ENCODE measurements at places on chromosomes 13 and 19.

DNA sequence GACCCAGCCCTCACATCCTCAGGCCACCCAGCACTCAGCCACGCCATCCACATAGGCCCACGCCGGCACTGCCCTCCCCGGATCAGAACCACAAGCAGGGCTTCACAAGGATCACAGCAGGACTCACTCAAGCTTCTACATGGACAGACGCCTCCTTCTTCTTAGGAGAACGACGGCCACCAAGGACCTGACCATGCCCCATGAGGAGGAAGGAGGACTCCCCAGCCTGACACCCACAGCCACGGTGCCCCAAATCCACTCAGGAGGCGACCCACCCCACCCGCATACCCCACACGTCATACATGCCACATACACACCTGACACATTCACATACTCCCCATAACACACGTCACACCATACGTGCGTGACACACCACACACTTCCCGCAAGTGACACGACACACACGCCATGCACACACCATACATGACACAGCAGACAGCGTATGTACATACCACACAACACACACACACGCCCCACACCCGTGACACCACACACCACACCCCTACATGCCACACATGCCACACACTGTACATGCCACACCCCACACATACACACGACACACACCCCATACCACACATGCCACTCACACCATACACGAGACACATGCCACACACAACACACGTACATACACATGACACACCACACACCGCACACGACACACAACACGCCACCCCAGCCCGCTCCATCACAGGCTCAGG lies 50.4 kb downstream of the MLLT1 start:
- no peak for DNase-seq

DNA sequence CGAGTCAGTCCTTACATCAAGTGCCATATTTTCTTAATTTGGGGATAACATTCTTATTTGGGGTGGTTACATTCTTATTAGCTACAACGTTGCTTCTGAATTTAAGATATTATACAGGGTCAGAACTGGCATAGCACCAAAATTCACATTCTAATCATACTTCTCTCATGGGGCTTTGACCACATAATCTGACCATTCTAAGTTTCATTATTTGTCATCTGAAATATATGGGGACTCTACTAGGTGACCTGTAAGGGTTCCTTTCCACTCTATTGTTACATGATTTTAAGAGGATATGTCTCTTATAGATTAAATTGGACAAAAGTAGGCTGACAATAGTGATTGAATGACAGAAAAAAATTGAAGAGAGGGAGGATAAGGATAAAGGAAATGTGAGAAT lies 536.5 kb downstream of the KCTD12 start:
- DNase-seq: no peak

- DNase-seq: no peak
Measured at GRCh38 chr13:25581351-25581750, 209.6 kb downstream of the ATP8A2 start.

DNA sequence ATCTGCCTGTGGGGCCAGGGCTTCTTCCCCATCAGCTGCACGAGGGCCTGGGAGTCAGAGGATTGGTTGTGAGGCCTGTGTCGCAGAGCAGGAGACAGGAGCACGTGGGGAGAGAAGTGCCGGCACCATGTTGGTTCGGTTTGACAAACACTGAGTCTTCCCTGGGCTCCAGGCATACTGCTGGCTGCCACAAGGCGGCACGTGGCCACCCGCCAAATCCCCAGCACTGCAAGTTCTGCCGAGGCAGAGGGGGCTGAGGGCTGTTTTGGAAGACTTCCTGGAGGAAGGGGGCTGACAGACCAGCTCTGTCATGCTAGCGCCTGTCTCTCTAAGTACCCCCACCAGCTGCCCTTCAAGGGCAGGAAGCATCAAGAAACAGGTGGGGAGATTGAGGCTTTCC lies 9.5 kb downstream of the SHANK1 start:
- DNase-seq: no peak

DNA sequence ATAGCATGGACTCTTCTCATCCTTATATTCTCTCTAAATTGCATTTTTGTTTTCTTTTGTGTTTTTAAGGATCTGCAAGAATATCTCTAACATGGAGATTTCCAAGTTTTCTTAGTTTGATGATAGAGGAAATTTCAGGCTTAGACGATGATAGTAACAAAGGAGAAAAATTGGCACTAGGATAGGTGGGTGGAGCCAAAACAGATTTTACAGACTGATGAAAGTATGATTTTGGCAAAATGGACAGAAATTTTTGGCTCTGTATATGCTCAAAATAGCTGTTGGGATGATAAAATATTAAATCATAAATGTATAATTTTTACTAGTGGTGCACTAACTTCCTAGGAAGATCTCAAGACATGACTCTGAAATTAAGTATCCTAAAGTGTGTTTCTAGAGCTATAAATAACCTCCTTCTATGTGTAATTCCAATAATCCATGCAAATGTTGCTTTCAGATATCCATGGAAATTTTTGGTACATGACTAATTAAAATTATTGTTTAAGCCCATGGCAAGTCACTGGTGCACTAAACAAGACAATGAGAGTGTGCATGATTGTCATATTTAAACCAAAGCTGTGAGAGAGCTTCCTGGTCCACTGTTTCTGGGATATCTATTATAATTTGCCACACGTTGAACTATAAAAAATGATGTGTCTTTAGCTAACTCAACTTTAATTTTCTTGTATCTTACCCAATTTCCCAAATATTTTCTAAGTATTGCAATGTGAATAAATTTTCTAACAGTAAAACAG lies 55.8 kb upstream of the NBEA start:
- no peak for DNase-seq

DNA sequence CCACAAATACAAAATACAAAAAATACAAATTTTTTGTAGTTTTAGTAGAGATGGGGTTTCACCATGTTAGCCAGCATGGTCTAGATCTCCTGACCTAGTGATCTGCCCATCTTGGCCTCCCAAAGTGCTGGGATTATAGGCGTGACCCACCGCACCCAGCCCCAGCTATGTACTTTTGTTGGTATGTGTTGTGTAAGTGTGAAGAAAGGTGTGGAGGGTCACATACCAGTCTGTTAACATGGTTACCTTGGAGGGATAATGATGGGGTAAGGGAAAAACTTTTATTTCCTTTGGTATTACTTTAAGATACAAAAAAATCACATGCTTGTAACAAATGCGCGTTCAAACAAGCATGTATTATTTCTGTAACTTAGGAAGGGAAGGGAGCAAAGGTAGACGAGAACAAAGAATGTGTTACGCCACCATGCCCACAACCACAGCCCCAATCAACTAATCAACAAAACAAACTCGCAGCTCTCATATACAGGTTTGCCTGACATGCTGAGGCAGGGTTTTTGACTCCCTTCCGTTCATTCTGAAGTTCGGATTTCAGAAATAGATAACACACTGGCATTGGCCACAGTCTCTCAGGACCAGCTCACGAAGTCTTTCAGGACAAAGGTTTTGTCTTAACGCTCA lies 13.5 kb upstream of the VWA8 start:
- no peak for DNase-seq

DNA sequence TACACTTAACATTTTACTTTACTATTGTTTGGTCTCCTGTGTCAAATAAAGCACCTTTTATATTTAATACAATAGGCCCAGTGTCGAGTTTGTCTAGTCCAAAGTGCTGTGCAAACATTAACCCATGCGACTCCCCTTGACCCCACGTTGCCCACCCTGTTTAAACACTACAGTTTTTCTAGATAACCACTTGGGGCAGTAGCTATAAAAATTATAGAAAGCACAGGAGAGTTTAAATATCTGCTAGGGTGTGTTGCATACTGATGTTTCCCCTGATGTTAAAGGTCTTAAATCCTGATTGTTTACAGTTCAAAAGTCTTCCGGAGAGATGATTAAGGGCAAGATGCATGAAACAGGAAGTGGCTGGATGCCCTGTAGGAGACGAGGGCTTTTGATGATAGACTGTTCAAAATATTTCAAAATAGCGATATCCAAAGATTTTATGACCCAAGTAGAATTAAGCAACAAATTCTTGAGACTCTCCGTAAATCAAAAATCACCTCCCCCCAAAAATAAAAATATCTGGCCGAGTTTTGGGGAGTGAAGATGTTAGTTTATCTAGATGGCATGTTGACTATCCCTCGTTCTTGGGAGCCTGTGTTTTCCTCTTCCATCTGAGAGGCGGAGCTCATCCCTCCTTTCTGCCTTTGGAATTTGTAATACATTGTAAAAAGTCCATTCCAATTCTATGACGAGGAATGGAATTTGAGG lies 167.1 kb downstream of the FGF9 start:
- no peak for DNase-seq

- DNase-seq: no peak
Measured at GRCh38 chr19:482186-483041, 13.9 kb upstream of the MADCAM1 start.

GRCh38 chr13:98228661-98229341 lies 51.7 kb upstream of the RNF113B start:
- DNase-seq: no peak

GRCh38 chr13:49112782-49113525 lies 107.2 kb upstream of the MLNR start:
- DNase-seq: no peak

GRCh38 chr19:2359992-2360685 lies at the start of gene TMPRSS9:
Gene TMPRSS9, plus strand, starts transcription at chr19:2360265. Its CDS starts 29,521 bp downstream, at chr19:2389786.
- DNase-seq: no peak

DNA sequence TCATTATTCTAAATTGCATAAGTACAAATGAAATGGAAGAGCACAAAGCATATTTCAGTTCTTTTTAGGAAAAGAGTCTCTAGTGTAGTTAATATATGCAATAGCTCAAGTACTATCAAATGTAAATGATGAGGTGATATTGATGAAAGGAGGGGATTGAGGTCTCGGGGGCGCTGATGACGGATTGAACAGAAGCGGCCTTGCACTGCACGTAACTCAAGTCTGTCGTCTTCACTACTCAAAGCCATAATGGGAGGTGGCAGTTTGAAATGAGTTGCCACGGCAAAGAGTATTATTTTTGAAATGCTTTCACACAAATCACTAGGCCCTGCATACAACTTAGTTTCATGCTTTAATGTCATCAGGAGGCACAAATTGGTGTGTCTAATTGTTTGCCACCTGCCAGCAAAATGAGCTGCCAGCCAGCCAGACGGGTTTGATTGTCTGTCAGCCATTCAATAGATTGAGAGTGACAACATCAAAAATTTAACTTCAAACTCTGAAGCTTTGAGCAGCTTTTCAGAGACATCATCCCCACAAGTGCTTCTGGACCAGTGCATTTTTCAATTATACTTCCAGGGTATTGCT lies 256.6 kb downstream of the NBEA start:
- DNase-seq: no peak
